Calu3 (cell line): ENCODE measurements at places on chromosomes 3 and 15. TPM values are rescaled to one million over a fixed set of nuclear protein-coding genes. Genes with fewer than 3 reads are reported as not detected.

GRCh38 chr3:141303481-141304223 lies 64.7 kb upstream of the ZBTB38 start:
- peak; percentile 89 for DNase-seq

- DNase-seq = no peak
These were observed 71.1 kb downstream of the CHSY1 start for GRCh38 chr15:101180620-101181307.

DNA sequence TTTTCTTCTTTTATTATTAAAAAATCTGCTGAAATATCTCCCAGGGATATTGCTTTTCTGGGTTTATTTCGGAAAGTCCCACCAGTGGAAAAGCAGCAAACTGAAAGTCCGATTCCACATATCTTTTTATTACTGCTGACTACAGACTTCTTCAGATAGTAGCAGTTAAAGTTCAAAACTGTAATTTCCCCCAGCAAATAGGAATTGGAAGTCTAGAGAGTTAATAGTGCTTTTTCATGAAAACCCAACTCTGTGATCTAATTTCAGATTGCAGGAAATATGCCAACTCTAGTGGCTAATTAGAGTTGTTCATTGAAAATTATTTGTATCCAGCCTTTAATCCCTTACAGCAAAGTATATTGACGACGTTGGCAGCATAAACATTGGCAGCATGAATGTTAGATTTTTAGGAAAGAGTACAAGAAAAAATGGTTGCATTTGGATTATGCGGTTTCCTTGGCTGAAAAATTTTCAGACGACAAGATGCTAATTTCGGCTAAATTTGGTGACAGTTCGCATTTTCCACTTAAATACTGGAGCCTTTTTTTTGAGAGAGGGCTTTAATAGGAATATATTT lies 472.9 kb upstream of the CBLB start:
- no peak for DNase-seq

GRCh38 chr15:42149493-42150218 lies 6.8 kb downstream of the PLA2G4F start:
- no peak for DNase-seq

DNA sequence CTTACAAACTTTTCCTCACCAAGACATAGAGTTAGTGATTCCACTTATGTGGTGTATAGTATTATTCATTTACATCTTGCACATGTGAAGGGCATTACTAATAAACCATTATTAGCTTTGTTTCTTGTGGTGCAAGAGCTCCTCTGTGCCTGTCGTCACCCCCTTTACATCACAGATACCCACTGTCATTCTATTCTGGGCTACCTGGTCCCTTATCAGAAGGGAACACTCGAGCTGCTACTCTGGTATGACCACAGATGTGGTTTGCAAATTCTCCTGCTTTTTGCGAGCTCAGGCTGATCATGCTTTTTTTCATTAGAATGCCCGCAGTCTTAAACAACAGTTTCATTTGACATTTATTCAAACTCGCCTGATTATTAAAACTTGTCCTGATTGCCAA lies 13.9 kb upstream of the SENP2 start:
- DNase-seq = no peak

GRCh38 chr15:100297812-100298211 lies 44.0 kb downstream of the ADAMTS17 start:
- DNase-seq = no peak

DNA sequence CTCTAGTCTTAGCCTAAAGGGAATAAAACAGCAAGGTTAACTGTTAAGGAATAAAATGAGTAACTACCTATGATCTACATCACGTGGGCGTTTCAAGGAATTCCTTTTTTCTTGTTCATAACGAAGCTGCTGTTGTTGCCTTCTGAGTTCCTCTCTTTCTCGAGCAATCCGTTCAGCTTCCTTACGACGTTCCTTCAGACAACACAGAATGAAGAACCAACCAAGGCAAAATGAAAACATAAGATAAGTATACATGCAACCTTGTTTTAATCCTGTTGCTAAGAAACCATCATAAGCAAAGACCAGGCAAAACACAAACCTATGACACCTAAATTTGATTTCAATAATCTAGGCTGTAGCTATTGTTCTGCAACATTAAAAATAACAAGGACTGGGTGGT lies 44.1 kb downstream of the SLTM start:
- DNase-seq = no peak

GRCh38 chr3:117553461-117553860 lies 843.9 kb downstream of the TUSC7 start:
- DNase-seq = no peak

GRCh38 chr3:22392286-22392685 lies 641.3 kb upstream of the ZNF385D start:
- no peak for DNase-seq

- DNase-seq = no peak
These were observed 25.3 kb upstream of the ZNF770 start for GRCh38 chr15:35013370-35013769.

DNA sequence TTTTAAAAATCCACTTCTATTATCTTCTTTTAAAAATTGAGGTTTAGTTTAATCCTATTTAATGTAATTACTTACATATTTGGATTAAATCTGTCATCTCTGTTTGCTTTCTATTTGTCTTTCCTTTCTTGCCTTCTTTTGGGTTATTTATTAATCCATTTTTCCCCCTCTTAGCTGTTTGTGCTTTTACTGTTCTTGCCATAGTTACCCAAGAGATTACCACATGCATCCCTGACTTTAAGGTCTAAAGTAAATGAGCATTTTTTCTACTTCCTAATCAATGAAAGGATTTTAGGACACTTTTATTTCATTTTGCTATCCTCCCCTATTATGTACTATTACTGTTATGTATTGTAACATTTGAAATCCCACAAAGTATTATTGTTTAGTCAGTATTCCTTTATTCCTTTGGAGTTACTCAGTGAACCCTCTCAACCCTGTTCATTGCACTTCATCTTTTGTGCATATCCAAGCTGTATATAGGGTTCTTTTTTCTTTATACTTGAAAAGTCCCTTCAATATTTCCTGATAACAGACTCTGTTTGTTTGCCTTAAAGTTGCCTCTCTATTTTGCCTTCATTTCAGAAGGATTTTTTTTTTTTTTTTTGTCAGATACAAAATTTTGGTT lies 62.7 kb downstream of the MEF2A start:
- no peak for DNase-seq

- DNase-seq = no peak
These were observed 7.8 kb downstream of the ANO10 start for GRCh38 chr3:43613976-43614375.

DNA sequence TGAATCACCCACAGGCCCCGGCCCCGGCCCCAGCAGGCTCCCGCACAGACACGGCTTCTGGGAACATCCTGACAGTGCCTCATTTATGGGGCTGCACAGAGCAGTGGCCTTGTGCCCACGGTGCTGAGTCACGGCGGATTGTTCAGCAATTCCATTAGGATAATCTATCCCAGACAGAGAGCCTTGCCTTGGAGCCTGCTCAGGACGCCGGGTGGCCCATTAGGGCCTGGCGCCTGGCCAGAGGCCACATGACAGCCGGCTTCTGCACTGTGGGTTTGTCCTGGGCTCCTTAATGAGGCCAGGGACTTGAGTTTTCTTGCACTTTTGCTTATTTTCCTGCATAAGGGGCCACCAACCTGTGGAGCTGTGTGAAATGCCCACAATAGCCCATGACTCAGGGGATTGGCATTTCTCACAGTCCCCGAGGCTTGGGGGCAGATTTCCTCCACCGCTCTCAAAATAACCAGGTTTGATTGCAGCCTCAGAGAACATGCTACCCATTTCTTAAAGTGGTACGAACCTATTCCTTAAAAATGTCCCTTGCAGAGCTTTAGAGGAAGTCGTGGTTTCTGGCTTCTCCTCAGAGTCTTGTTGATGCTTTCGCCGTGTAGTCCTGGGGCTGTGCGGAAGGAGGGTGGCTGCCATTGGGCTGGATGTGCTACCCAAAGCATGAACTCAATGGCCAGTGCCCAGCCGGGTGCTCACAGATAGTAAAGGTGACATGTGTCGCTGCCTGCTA lies 19.0 kb downstream of the SYNM start:
- peak; percentile 83 for DNase-seq

DNA sequence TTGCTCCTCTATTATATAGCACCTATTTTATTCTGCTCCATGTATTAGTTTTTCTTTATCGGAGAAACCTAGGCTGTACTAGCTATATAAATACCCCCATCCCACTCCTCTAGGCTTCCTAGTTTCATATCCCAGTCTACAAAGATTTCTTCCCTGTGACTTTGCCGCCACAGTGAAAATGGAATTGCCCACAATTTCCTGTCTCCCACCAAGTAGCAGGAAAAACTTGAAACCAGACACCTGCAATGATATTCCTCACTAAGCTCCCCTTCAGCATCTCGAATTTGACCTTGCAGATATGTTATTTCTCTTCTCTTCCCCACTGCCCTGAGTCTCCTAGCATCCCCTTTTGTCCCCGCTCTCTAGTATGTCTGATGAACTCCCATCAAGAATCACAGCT lies 685.8 kb upstream of the CCDC54 start:
- no peak for DNase-seq

GRCh38 chr15:70030851-70031250 lies 66.9 kb downstream of the TLE3 start:
- DNase-seq = no peak

DNA sequence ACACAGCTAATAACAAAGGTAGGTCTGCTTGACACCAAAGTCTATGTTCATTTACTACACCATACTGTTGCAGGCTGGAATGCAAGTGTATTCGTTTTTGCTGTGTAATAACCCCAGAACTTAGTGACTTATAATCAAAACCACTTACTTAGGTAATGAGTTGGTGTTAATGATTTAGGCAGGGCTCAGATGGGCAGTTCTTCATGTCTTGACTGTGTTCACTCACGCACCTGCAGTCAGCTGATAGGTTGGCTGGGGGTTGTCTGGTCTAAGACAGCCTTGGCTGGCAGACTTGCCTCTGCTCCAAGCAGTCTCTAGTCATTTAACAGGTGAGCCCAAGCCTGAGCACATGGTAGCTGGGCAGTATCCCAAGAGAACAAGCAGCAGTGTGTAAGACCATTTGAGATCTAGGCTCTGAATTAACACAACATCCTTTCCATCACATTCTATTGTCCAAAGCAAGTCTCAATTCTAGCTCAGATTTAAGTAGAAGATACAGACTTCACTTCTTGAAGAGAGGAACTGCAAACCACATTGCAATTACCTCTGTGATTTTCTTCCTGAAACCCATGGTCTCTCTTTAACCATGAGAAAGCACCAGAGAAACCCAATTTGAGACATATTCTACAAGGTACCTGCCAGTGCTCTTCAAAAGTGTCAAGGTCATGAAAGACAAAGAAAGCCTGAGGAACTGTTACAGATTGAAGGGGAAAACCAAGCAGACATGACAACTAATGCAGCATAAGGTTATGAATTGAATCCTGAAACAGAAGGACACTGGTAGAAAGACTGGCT lies 13.3 kb upstream of the DCLK3 start:
- DNase-seq = no peak

Gene KLHL25
- total RNA-seq = 14.1 and 16.0 TPM in 2 replicates

Gene RASL12
- 0.12 and 0.39 TPM in 2 replicates for total RNA-seq

Gene SCN11A
- 0.09 TPM in 1 of 2 replicates, not detected in the other for total RNA-seq

Gene AADACL2
- not detected in 2 replicates for total RNA-seq

Gene GUCA1C
- not detected in 2 replicates for total RNA-seq
